ENCODE measurements at places on chromosomes 7 and 10. TPM values are rescaled to one million over a fixed set of nuclear protein-coding genes. Genes with fewer than 3 reads are reported as not detected.
A peak's percentile ranks its signal among the peaks of the same experiment; 100 is the strongest.

DNA sequence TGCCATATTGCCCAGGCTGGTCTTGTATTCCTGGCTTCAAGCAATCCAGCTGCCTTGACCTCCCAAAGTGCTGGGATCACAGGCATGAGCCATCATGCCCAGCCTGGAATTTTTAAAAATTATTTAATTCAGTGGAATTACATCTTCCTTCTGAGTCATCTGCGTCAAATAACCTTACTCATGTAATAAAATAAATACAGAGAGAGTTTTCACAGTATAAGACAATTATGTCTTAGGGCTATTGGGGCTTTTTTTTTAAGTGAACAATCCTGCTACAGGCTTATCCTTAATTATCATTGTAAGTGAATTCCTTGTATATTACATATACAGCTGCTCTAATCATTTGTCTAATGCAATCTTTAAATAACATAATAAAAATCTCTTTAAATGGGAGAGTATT, 108.3 kb downstream of the MAPK8 start:
- no peak for DNase-seq

GRCh38 chr7:147990942-147991341, 599.6 kb upstream of the C7orf33 start:
- no peak for DNase-seq

GRCh38 chr10:34815185-34816084, at the start of gene PARD3:
TSS of gene PARD3 (minus strand) at chr10:34815296. CDS start at chr10:34814995, 301 bp downstream.
- peak; percentile 88 for DNase-seq

- no peak for DNase-seq
These were observed 12.0 kb downstream of the ZNF800 start for GRCh38 chr7:127380479-127380878.

DNA sequence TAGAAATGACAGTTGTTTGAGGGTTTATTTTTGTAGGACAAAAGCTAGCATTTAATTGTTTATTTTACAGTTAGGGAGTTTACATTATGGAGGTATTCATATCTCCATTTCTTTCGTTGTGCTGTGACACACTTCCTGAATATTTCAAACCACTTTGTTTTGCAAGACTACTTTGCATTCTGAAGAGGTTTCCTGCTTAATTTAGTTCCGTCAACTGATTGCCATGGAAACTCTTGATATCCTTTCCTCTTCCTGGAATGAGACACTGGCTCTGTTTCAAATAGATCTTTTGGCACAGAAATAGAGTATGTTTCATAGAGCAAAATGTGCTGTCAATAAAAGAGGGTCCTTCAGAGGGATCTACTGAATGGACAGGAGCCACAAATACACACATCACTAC, 159.5 kb upstream of the AGR3 start:
- DNase-seq, result peak; percentile 68

The LRRC27 gene
- total RNA-seq, result 6.3 TPM

The GRB10 gene
- 13.0 TPM for total RNA-seq

- DNase-seq, result no peak
These were observed 24.1 kb upstream of the ZNRF2 start for GRCh38 chr7:30260246-30260768.

DNA sequence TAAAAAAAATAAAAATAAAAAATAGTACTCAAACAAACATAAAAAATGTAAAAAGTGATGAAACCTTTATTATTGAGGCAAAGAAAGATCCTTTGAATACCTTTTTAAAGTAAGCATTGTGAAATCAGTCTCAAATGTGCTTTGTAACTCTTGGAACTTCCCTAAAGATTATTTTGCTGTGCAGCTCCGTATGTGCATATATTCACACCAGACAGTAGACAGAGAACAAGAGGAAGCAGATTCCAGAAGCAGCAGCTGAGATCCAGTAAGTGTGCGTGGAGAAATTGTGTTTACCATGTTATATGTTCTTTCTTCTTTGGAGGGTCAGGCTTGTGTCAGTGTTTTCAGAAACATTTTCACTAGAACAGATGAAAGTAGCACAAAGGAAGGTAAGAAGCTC, 324.9 kb downstream of the AGMO start:
- peak; percentile 39 for DNase-seq

The MYH16 gene
- not detected for total RNA-seq

- DNase-seq, result no peak
These were observed 36.5 kb downstream of the NPS start for GRCh38 chr10:127585519-127586023.
